ENCODE measurements at places on chromosomes 13 and 19.

GRCh38 chr19:46173886-46174480 lies 25.9 kb downstream of the IGFL2 start:
- DNase-seq, result no peak

DNA sequence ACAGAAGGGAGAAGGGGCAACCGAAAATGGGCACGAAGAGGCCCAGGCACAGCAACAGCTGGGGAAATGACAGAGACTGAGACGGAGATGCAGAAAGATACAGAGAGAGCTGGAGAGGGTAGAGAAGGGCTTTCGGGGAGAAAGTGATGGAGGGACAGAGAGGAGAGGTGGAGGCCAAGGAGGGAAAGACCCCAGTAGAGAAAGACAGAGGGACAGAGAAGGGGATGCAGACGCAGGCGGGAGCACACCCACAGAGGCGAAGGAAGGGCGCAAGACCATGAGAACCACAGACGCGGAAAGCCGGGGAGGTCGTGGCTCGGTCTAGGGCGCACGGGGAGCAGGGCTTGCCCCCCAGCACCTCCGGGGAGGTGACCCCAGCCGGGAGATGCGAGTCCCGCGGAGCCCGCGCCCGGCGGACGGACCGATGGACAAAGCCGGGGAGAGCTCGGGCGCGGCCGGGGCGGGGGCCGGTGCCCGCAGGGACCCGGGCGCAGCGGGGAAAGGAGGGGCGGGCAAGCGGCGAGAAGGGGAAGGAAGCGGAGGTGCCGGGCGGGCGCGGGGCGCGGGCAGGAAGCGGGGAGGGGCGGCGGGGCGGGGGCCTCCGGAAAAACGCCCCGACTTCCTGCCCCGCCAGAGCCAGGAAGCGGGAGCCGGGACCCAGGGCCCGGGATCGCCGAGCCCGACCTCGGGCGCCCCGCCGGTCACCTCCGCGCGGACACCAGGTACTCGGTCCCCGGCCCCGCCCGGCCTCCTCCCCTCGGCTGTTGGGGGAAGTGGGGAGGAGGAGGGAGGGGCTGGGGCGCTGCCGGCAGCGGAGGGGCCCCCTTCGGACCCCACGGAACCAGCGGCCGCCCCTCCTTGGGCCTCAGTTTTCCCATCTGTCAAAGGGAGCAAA lies at the start of gene ARHGEF1:
TSS of gene ARHGEF1 (plus strand) at position 617 of the 895 bp plus-strand sequence. CDS start 4,899 bp downstream, outside the sequence.
- peak; percentile 28 for DNase-seq

DNA sequence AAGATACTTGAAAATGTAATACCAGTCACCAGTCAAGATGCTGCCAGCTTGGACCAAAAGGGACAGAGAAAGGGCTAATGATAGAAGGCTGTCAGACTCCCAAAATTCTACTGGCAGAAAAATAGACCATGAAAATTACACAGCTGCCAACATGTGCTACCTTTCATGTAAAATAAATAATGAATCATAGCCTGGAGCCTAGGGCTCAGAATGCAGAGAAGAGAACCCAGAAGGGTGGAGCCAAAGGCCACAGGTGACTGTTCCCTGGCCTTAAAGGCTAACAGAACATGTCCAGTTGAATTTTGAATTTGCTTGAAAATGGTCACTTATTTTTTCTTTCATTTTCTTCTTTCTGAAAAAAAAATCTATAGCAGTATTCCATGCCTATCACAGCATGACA lies 1827.0 kb upstream of the MIR17HG start:
- DNase-seq, result no peak

DNA sequence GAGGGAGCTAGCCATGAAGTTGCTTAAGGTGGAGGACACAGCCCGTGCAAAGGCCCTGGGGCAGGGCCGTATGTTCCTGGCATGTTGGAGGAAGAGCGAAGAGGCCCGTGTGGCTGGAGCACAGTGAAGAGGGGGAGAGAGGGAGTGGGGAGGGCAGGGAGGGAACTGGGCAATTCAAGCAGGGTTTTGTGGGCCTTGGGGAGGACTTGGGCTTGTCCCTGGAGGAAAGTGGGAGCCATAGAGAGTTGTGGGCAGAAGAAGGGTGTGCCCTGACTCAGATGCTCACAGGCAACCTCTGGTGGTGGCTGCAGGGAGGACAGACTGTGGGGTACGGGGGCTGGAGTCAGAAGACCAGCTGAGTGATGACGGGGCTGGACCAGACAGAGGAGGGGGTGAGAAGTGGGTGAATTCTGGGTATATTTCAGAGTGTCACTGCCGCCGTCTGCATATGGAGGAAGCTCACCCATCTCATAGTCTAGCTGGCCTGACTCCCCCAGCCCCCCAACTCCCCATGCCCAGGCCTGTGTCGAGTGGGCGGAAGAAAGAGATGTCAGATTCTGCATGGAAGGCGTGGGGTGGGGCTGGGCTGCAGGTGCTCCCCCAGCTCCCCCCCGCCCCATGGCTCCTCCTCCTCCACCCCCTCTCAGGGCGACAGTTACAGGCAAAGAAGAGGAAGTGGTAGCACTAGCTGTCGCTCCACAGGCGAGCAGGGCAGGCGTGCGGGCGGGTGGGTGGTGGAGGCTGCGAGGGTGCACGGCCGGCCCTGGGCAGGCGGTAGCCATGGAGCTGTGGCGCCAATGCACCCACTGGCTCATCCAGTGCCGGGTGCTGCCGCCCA lies at the start of gene VAV1:
TSS of gene VAV1 (plus strand) at position 681 of the 838 bp plus-strand sequence. CDS start at position 781, 100 bp downstream.
- peak; percentile 74 for DNase-seq

DNA sequence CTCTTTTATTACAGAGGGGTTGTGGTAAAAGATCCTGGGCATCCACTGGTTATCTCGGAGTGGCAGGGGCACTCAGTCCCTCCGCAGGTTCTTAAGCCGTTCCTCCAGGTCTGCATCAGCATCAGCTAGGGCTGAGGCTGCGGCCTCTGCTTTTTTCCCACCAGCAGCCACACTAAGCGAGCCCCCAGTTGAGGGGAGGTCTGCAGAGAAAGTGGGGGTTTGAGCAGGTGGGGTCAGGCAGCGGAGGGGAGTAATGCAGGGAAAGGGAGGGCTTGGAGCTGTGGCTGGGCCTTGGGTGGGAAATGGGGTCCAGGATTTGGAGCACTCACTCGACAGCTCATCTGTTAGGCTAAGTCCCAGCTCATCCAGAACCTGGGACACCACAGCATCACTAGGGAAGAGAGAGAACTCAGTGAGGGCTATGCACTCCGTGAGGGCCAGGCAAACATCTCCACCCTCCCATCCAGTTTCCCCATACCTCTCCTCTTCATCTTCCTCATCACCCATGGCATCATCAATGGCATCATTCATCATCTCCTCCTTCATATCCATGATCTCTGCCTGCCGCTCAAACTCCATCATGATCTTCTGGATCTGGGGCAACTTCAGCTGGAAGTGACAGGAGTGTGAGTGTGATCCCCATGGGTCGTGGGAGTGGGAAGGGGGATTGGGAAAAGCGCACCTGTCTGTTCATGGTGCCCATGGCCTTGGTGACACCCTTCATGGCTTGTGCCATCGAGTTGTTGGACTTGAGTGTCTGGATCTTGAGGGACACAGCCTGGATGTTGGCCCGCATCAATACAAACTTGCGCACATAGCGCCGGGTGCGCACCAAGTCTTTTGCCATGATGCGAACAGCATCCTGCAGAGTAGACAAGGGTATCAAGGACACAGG lies 3.1 kb downstream of the CHMP2A start:
- DNase-seq, result no peak

DNA sequence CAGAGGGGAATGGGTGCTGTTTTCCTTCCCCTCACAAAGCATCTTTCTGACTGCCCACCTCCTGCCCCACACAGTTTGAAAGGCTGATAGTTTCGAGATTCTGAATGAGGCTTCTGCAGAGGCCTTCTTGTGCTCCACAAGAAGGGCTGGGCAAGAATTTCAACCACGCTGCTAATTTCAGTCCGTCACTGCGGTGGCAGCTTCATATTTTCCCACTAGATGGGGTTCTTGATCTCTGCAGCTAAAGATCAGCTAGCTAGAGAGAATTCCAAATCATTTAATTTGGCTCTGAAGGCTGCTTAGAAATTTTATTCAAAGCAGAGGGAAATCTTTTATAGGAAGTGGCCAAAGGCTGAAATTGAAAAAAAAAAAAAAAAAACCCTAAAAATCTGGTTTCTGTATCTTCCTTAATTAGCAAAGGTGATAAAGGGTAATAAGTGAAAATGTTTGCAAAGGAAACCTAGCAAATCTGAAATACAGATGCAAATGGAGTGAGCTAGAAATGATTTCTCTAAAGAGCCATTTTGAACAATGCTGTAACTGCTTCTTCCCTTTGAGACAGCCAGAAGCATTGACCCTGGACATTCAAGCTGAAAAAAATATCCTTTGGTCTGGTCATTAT lies 38.0 kb upstream of the C13orf42 start:
- DNase-seq, result no peak

DNA sequence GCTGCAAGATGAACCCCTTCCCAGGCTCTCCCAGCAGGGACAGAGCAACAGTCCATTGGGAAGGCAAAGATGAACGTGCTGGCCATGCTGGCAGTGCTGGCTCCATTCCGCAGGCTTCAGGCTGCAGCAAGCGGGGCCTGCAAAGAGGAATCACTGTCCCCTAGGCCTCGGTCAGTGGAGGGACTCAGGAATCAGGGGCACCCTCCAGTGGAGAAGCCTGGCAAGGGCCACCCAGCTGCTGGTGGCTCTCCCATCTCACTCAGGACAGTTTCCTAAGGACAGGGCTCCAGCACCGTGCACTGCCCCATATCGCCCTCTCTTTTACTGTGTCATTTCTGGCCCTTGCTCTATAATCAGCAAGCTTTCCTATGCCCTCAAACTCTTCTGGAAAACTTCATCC lies 498.6 kb downstream of the EFNB2 start:
- DNase-seq, result no peak

DNA sequence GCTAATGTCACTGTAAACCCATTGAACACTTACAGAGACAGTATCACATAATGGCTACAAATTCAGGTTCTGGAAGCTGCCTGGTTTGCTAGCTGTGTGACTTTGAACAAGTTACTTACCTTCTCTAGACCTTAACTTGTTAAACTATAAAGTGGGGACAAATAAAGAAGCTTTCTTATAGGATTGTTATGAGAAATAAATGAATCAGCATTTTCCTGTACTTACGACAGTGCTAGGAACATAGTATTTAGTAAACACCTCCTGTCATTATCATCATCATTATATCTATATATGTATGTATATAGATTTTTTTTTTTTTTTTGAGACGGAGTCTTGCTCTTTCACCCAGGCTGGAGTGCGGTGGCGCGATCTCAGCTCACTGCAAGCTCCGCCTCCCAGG lies 54.9 kb downstream of the CDK8 start:
- DNase-seq, result no peak

GRCh38 chr13:34217343-34218025 lies 399.5 kb downstream of the RFC3 start:
- no peak for DNase-seq

DNA sequence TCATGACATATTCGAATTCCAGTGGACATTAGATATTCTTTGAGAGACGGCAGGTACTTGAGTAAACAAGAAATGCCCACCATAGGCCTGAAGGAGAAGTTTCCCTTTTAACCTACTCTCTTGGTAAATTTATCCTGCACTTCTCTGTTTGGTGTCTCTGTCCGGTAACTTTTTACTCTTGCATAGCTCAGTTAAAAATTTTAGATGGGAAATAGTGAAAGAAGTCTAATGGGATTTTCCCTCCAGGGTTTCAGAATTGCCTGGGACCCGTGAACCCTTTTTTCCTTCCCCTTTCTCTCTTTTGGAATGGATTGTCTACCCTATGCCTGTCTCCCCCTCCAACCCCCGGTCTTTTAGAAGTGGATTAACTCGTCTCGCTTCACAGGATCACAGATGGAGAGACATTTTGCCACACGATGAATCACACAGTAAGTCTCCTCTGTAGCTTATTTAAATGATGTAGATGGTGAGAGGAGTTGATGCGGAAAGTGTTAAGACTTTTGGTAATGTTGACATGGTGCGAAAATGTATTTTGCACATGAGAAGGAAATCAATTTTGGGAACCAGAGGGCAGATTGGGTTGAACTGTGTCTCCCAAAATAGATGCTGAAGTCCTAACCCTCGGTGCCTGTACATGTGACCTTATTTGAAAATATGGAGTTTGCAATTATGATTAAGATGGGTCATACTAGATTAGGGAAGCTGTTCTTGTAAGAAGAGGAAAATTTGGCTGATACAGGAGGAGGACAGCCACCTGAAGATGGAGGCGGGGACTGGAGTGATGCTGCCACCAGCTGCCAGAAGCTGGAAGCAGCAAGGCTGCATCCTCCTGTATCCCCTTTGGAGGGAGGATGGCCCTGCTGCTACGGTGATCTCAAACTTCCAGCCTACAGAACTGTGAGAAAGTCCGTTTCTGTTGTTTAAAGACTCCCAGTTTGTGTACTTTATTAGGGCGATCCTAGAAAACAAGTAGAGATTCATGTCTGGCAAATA lies 711 bp upstream of the MIPEP start:
- no peak for DNase-seq

DNA sequence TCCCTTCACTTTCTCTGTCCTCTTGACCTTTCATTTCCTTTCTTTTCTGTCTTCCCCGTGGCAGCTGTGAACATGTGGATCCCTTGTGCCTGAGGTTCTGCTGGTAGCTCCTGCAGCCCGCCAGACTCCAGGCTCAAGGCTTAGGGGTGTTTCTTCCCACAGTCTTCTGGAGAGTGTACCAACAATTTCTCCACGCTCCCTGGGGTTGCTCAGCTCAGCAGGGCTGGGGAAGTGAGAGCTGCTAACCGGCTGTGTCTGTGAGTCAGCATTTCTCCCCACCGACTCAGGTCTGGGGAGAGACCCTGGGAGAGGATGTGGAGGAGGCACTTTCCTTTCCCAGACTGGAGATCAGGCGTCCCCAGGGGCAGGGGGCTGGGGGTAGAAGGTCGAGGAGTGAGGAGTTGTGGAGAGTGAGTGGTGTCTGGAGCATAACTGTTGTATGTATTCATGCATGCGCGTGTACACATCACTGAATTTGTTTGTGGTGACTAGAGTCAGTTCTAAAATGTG lies 193.6 kb downstream of the KCNRG start:
- DNase-seq, result no peak

DNA sequence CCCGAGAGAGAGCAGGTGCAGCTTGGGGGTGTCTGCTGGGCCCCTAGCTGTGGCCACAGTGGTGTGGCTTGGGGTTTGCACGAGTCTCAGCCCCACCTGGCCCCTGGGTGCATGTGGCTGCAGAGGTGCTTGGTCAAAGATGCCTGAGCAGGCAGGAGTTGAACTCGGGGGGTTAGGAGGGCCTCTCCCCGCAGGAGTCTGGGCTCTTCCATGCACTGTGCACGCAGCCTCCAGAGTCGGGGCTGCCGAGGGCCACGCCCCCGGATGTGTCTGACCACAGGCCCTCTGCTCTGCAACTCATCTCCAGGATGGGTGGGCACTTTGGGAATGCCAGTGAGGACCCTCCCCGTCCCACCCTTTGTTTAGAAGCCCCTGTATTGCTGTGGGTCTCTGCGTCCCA lies 91.5 kb upstream of the MCF2L start:
- DNase-seq, result no peak

- DNase-seq, result no peak
Measured at GRCh38 chr19:54928299-54928698, 19.0 kb downstream of the NLRP7 start.

- DNase-seq, result no peak
Measured at GRCh38 chr19:13972368-13973155, 20.3 kb downstream of the DCAF15 start.
